ENCODE measurements at places on chromosomes 7 and 10.

- ATAC-seq: no peak
These were observed 100.5 kb upstream of the NRP1 start for GRCh38 chr10:33434933-33435332.

GRCh38 chr7:159130199-159130775 lies 14.4 kb downstream of the VIPR2 start:
- no peak for ATAC-seq

GRCh38 chr7:10706875-10707493 lies 266.7 kb upstream of the PHF14 start:
- ATAC-seq: no peak

- ATAC-seq: no peak
These were observed 485.1 kb downstream of the SEMA3D start for GRCh38 chr7:84701524-84702306.

DNA sequence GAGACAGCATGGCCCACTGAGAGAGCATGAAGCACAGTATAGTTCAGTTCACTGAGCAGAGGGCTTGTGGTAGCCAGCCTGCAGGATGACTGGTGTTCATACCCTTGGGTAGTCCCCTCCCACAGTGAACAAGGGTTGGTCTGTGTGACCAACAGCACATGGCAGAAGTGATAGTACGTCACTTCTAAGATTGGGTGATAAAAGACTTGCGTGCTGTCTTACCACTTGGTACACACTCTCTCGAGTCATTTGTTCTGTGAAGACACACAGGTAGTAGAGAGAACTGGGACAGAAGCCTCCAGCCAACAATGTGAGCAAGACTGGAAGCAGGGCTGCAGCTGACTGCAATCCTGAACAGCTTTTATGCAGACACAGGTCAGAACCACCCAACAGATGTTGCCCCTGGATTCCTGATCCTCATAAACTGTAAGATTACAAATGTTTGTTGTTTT lies 14.6 kb downstream of the EPC1 start:
- ATAC-seq: peak; percentile 58

GRCh38 chr10:124403548-124403947 lies 15.2 kb downstream of the OAT start:
- peak; percentile 76 for ATAC-seq

DNA sequence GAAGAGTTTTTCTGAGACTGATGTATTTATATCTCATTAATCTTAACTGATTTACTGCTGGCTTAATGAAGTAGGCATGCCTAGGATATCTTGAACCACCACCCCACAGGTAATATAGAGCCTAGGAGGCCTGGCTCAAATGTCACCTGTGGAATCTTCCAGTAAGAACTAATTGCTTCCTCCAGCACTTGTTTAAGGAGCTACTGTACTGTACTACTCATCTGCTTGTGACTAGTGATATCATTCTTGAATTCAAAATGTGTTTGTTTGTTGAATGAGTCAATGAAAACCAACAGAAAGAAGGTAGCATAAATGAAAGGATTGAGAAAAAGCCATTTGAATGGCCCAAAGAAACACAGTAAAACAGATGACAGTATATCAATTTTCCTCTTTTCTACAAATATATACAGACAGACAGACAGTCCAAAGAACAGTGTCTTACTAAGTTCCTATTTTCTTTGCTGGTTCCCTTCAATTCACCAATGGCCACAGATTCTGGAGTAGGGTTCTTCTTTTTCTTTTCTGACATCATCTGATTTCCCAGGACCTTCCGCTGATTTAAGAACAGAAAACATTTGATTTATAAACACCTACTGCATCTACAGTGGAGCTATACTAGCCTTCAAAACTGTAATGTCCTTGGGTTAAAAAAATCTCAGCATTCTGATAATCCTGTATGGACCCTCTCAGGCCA lies 43.7 kb upstream of the SLIT1 start:
- no peak for ATAC-seq

- no peak for ATAC-seq
These were observed 21.8 kb downstream of the ARHGAP19 start for GRCh38 chr10:97270523-97271154.

GRCh38 chr10:23413629-23414089 lies 25.2 kb upstream of the OTUD1 start:
- ATAC-seq: no peak

All from motor neuron (in vitro differentiated cells).